ENCODE measurements at places on chromosomes 13 and 19.

- H3K27ac ChIP-seq, result no peak overlapping the region
- H3K36me3 ChIP-seq, result no peaks in the 10 kb centered on the region
- no peaks in the 10 kb centered on the region for H3K4me1 ChIP-seq
Measured at GRCh38 chr19:49287141-49287770, 37.7 kb downstream of the SLC6A16 start.

DNA sequence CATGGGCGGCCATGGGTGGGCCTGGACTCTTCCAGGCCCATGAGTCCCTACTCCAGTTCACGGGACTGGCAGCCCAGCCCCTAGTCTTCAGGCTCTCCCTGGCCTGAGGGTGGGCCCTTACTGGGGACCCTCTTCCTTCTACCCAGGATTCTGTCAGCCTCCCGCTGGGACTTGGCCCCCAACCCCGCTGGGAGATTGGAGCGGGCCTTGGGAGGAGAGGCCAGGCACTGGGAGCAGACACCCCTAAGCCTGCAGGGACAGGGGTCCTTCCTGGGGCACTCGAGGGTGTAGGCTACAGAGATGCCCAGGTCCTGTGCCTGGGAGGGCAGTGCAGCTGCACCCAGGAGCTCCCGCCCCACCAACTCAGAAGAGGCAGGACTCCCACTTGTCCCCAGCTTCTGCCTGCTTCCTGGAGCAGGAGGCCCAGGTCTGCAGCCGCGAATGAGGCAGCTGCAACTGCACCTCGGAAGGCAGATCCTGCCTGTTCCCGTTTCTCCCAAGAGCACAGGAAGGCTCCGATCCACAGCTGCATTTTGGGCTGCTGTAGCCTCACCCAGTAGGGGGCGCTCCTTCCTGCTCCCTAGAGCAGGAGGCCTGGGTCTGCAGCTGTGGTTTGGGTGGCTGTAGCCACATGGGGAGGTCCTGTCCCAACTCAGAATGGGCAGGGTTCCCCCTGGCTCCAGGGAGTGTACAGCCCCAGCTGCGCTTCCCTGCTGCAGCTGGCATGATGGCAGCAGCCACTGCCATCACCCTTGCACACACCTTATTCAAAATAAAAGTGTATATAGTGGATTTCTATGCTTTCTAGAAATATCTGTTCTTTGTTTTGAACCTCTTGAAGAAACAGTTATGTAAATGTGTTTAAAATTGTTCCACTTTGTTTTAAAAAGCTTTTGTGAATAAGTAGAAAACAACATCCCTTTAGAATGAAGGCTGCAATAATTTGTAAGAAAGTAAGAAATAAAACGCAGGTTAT lies 46.8 kb downstream of the TEX26 start:
- H3K4me3 ChIP-seq, result no peak overlapping the region
- H3K27me3 ChIP-seq, result peaks cover 29% of the 10 kb centered on the region
- H3K36me3 ChIP-seq, result no peaks in the 10 kb centered on the region
- peak; percentile 61 for DNase-seq
- peaks cover 4% of the 10 kb centered on the region for H3K4me1 ChIP-seq
- no peak overlapping the region for H3K27ac ChIP-seq

- peaks cover 22% of the 10 kb centered on the region for H3K27me3 ChIP-seq
- H3K4me3 ChIP-seq, result no peak overlapping the region
- no peaks in the 10 kb centered on the region for H3K4me1 ChIP-seq
- no peak for DNase-seq
- H3K36me3 ChIP-seq, result no peaks in the 10 kb centered on the region
Measured at GRCh38 chr13:25397763-25398162, 26.0 kb downstream of the ATP8A2 start.

- H3K27me3 ChIP-seq, result peaks cover 15% of the 10 kb centered on the region
- H3K4me1 ChIP-seq, result no peaks in the 10 kb centered on the region
- no peaks in the 10 kb centered on the region for H3K36me3 ChIP-seq
- DNase-seq, result no peak
- H3K4me3 ChIP-seq, result no peak overlapping the region
- no peak overlapping the region for H3K27ac ChIP-seq
Measured at GRCh38 chr13:38866649-38867048, 124.0 kb downstream of the STOML3 start.

DNA sequence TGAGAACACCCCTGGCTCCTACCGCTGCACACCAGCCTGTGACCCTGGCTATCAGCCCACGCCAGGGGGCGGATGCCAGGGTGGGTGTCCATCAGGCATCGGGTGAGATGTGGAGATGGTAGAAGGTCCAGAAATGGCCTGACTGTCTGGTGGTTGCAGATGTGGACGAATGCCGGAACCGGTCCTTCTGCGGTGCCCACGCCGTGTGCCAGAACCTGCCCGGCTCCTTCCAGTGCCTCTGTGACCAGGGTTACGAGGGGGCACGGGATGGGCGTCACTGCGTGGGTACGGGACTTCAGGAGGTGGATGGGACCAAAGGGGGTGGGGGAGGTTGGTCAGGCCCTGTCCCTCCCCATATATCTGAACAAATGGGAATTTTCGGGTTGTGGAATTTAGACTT lies 15.8 kb downstream of the LTBP4 start:
- peaks cover 57% of the 10 kb centered on the region for H3K4me1 ChIP-seq
- peak overlapping the region; percentile 81 for H3K27ac ChIP-seq
- H3K4me3 ChIP-seq, result no peak overlapping the region
- peaks cover 71% of the 10 kb centered on the region for H3K36me3 ChIP-seq
